ENCODE measurements at places on chromosomes 5 and 9.

GRCh38 chr5:13692172-13692571 lies 252.3 kb downstream of the DNAH5 start:
- H3K4me3 ChIP-seq, result no peak overlapping the region
- H3K36me3 ChIP-seq, result no peaks in the 10 kb centered on the region
- DNase-seq, result no peak
- H3K4me1 ChIP-seq, result no peaks in the 10 kb centered on the region

GRCh38 chr5:3342271-3343100 lies 253.1 kb upstream of the IRX1 start:
- H3K4me1 ChIP-seq, result no peaks in the 10 kb centered on the region
- H3K36me3 ChIP-seq, result no peaks in the 10 kb centered on the region
- DNase-seq, result peak; percentile 69

DNA sequence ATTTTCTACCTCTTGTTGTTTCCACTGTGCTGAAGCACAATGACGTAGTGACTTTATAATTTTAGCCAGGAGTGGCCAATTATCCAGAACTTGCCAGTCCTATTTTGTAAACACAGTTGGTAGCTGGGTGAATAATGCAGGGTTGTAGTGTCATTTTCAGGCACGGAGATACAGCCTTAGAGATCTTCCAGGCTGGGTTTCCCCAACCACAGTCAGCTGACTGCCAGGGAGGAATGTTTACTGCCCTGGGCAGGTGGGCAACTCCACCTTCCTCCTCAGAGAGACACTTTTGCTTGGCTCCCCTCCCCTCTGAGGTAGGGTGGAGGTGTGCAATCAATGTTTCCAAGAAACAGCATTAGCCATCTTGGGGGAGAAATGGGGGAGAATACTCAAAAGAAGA lies 228.1 kb upstream of the NR4A3 start:
- H3K36me3 ChIP-seq, result no peaks in the 10 kb centered on the region
- H3K4me1 ChIP-seq, result peaks cover 33% of the 10 kb centered on the region
- DNase-seq, result no peak
- no peak overlapping the region for H3K4me3 ChIP-seq
- H3K27me3 ChIP-seq, result no peaks in the 10 kb centered on the region

GRCh38 chr9:113380869-113381378 lies 4.1 kb upstream of the HDHD3 start:
- H3K27ac ChIP-seq, result no peak overlapping the region
- H3K36me3 ChIP-seq, result peaks cover 5% of the 10 kb centered on the region
- H3K4me1 ChIP-seq, result no peaks in the 10 kb centered on the region
- no peaks in the 10 kb centered on the region for H3K27me3 ChIP-seq

GRCh38 chr5:158899211-158899610 lies 200.5 kb downstream of the EBF1 start:
- no peak for DNase-seq
- H3K27me3 ChIP-seq, result no peaks in the 10 kb centered on the region
- no peaks in the 10 kb centered on the region for H3K4me1 ChIP-seq

GRCh38 chr5:146291421-146292074 lies 47.1 kb upstream of the POU4F3 start:
- DNase-seq, result no peak
- no peak overlapping the region for H3K4me3 ChIP-seq
- peaks cover 17% of the 10 kb centered on the region for H3K36me3 ChIP-seq
- no peaks in the 10 kb centered on the region for H3K27me3 ChIP-seq
- no peak overlapping the region for H3K27ac ChIP-seq

GRCh38 chr9:134748591-134748990 lies 107.0 kb downstream of the COL5A1 start:
- H3K4me1 ChIP-seq, result no peaks in the 10 kb centered on the region
- DNase-seq, result no peak
- no peak overlapping the region for H3K27ac ChIP-seq
- no peaks in the 10 kb centered on the region for H3K27me3 ChIP-seq

DNA sequence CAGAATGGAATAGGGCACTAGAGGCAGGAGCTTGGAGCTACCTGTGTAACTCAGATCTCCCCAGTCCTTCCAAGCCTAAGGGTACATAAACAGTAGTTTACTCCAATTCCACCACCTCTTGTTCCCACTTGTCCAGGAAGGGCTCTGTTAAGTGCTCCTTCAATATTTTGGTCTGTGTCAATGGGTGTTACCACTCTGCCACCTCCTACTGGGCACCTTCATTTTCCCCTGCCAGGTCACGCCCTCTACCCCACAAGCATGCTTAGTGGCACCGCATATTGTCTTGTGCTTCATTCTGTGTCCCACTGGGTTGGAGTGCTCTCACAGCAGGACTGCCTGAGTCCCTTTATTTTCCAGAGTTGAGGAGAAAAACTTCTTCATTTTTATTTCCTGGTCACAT lies 459.8 kb downstream of the ARHGEF28 start:
- no peak overlapping the region for H3K4me3 ChIP-seq
- no peaks in the 10 kb centered on the region for H3K27me3 ChIP-seq
- no peaks in the 10 kb centered on the region for H3K4me1 ChIP-seq
- DNase-seq, result no peak
- H3K27ac ChIP-seq, result no peak overlapping the region

DNA sequence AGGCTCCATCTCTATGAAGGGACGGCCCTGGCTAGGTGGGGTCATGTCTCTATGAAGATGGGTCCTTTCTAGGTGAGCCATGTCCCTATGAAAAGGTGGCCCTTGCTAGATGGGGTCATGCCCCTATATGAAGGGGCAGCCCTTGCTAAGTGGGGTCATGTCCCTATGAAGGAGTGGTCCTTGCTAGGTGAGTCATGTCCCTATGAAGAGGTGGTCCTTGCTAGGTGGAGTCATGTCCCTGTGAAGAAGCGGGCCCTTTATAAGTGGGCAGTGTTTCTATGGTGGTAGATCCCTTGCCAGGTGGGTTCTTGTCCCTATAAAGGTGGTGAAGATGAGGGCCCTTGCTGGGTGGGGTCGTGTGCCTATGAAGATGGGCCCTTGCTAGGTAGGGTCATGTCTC lies 283.0 kb upstream of the IRX2 start:
- peak; percentile 14 for DNase-seq
- H3K36me3 ChIP-seq, result no peaks in the 10 kb centered on the region
- no peak overlapping the region for H3K4me3 ChIP-seq
- H3K27ac ChIP-seq, result no peak overlapping the region
- no peaks in the 10 kb centered on the region for H3K4me1 ChIP-seq

DNA sequence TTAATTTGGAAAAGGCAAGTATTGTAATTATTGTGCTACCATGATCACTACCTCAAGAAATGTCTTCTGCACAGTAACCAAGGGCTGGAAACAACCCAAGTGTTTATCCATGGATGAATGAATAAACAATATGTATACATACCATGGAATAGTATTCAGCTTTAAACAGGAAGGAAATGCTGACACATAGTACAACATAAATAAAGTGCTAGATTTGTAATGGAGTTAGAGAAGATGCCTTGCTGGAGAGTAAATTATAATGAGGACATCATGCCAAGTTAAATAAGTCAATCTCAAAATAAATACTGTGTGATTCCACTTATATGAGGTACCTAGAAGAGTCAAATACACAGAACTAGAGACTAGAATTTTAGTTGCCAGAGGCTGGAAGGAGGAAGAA lies 160.0 kb downstream of the CCDC192 start:
- no peak overlapping the region for H3K4me3 ChIP-seq
- no peaks in the 10 kb centered on the region for H3K27me3 ChIP-seq
- DNase-seq, result no peak
- no peaks in the 10 kb centered on the region for H3K36me3 ChIP-seq
- no peaks in the 10 kb centered on the region for H3K4me1 ChIP-seq
- H3K27ac ChIP-seq, result no peak overlapping the region

- H3K4me3 ChIP-seq, result no peak overlapping the region
- DNase-seq, result no peak
- H3K4me1 ChIP-seq, result no peaks in the 10 kb centered on the region
Measured at GRCh38 chr9:75046725-75047345, 18.7 kb upstream of the CARNMT1 start.

GRCh38 chr9:113471566-113471965 lies 8.0 kb downstream of the RGS3 start:
- no peak for DNase-seq
- H3K27ac ChIP-seq, result no peak overlapping the region
- no peaks in the 10 kb centered on the region for H3K36me3 ChIP-seq
- H3K4me1 ChIP-seq, result no peaks in the 10 kb centered on the region
- H3K27me3 ChIP-seq, result no peaks in the 10 kb centered on the region

GRCh38 chr5:141384471-141385267 lies 2.1 kb downstream of the PCDHGA7 start:
- no peaks in the 10 kb centered on the region for H3K4me1 ChIP-seq
- H3K4me3 ChIP-seq, result no peak overlapping the region
- peaks cover 25% of the 10 kb centered on the region for H3K27me3 ChIP-seq
- H3K36me3 ChIP-seq, result no peaks in the 10 kb centered on the region

- no peak for DNase-seq
- H3K4me1 ChIP-seq, result no peaks in the 10 kb centered on the region
- no peak overlapping the region for H3K27ac ChIP-seq
- H3K27me3 ChIP-seq, result no peaks in the 10 kb centered on the region
Measured at GRCh38 chr9:8717146-8717545, 917.6 kb upstream of the DMAC1 start.

- H3K4me1 ChIP-seq, result no peaks in the 10 kb centered on the region
- no peaks in the 10 kb centered on the region for H3K27me3 ChIP-seq
- H3K36me3 ChIP-seq, result no peaks in the 10 kb centered on the region
- no peak for DNase-seq
- H3K4me3 ChIP-seq, result no peak overlapping the region
Measured at GRCh38 chr5:127369796-127370195, 79.2 kb downstream of the MEGF10 start.

DNA sequence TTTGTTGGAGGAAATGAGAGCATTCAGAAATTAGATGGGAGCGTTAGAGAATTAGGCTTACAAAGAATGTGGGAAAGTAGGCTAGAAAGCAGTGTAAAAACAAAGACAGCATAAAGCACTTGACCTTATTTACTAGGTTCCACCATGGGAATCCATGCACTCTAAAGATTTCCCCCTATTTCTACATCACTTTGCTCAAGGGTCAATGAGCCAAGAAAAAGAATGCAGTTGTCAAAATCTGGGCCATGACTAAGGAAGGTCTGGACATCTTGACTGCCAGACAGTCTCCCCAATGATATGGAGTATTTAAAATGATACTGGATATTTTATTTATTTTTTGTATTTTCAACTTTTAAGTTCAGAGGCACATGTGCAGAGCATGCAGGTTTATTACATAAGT lies 3.4 kb downstream of the TLR4 start:
- H3K4me1 ChIP-seq, result peaks cover 6% of the 10 kb centered on the region
- no peak for DNase-seq
- H3K36me3 ChIP-seq, result peaks cover 51% of the 10 kb centered on the region
- H3K27me3 ChIP-seq, result no peaks in the 10 kb centered on the region
- peak overlapping the region; percentile 45 for H3K4me3 ChIP-seq

GRCh38 chr9:135618866-135619598 lies 20.3 kb downstream of the GLT6D1 start:
- no peaks in the 10 kb centered on the region for H3K27me3 ChIP-seq
- no peaks in the 10 kb centered on the region for H3K36me3 ChIP-seq
- no peak overlapping the region for H3K4me3 ChIP-seq
- no peak for DNase-seq
- H3K4me1 ChIP-seq, result no peaks in the 10 kb centered on the region

DNA sequence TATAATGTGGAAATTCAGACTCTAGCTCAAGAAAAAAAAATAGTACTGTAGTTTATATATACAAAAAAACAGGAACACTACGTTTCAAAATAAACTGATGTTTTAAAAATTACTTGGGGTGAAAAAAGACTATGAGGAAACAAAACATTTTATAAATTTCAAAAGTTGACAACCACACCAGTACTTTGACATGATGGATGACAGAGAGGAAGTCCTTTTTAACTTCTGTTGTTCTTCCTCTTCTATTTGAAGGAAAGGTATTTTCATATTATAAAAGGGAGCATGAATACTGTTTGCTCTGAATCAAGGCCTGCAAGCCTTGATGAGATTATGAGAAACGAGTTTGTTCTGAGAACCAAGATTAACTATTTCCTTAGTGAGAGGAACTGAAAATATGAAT lies 456.9 kb downstream of the TAF11L14 start:
- H3K4me3 ChIP-seq, result no peak overlapping the region
- H3K4me1 ChIP-seq, result no peaks in the 10 kb centered on the region
- no peaks in the 10 kb centered on the region for H3K27me3 ChIP-seq
- H3K27ac ChIP-seq, result no peak overlapping the region

- H3K36me3 ChIP-seq, result peaks cover 2% of the 10 kb centered on the region
- no peak for DNase-seq
- no peak overlapping the region for H3K4me3 ChIP-seq
- H3K4me1 ChIP-seq, result peaks cover 11% of the 10 kb centered on the region
- H3K27ac ChIP-seq, result no peak overlapping the region
Measured at GRCh38 chr5:78827725-78828124, 157.4 kb downstream of the ARSB start.

- no peak overlapping the region for H3K27ac ChIP-seq
- H3K4me3 ChIP-seq, result no peak overlapping the region
- no peaks in the 10 kb centered on the region for H3K4me1 ChIP-seq
- peaks cover 21% of the 10 kb centered on the region for H3K36me3 ChIP-seq
- H3K27me3 ChIP-seq, result no peaks in the 10 kb centered on the region
- no peak for DNase-seq
Measured at GRCh38 chr9:36416890-36417289, 16.8 kb upstream of the RNF38 start.

- H3K27me3 ChIP-seq, result no peaks in the 10 kb centered on the region
- peak overlapping the region; percentile 48 for H3K27ac ChIP-seq
- DNase-seq, result no peak
Measured at GRCh38 chr9:37574241-37574721, 1.9 kb downstream of the FBXO10 start.

DNA sequence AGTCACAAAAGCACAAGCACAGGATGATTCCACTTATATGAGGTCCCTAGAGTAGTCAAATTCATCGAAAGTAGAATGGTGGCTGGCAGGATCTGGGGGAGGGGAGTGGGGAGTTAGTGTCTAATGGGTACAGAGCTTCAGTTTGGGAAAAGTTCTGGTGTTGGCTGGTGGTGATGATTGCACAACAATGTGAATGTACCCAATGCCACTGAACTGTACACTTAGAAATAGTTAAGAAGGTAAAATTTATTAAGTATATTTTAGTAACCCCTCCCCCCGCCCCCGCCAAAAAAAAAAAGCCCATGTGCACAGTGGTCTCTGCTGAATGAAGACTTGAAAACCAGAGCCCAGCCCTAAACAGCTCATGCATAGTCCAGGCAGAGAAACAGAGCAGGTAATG lies 24.8 kb upstream of the GTF3C5 start:
- H3K27ac ChIP-seq, result no peak overlapping the region
- peaks cover 33% of the 10 kb centered on the region for H3K4me1 ChIP-seq
- no peak overlapping the region for H3K4me3 ChIP-seq

All from spleen (tissue), 13 donors.